Panc1 (cell line): ENCODE measurements at places on chromosomes 7 and 10.

DNA sequence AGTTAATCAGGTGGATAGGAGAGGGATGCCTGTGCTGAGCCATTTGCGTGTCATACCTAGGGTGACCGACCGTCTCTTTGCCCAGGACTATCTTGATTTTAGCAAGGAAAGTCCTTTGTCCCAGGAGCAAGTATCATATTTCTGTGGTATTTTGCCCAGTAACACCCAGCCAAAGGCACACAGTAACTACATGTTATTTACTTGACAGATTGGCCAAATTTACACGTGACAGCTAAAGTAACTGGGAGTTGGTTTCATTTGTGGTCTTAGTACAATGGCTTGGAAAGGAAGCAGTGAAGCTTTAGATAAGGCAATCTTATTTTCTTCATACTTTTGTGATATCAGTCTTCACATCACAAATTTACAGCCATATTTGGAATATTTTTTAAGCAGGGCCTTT is 142.1 kb downstream of the JCAD start:
- no peak for DNase-seq

GRCh38 chr10:11759347-11759746 is 17.2 kb downstream of the ECHDC3 start:
- DNase-seq = no peak

DNA sequence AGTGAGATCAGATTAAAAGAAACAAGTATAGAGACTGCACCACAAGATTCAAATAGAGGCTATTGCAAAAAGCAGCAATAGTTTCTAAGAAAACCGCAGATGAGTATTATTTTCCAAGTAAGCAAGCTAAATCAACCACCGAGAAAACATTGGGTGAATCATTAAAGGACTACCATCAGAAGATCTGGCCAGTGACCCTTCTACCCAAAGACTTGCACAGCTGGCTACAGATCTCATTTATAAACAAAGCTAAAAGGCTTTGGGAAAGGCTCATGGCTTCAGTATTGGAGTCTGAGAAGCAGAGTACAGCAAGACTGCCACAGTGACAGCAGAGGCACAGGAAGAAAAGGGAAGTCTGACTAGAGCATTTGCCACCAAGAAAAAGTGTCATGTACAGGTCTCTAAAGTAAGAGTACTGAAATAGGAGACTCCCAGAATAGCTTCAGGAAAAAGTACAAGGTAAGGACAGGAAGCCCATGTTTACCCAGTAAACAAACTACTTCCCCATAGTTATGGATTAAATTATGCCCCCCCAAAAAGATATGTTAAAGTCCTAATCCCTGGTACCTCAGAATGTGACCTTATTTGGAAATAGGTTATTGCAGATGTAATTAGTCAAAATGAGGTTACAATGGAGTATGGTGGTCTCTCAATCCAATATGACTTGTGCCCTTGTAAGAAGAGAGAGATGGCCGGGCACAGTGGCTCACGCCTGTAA is 19.0 kb downstream of the STEAP1 start:
- no peak for DNase-seq

GRCh38 chr10:44960482-44961229 is 1.1 kb downstream of the RASSF4 start:
- no peak for DNase-seq

GRCh38 chr10:72106154-72106849 is 18.0 kb upstream of the SPOCK2 start:
- no peak for DNase-seq

GRCh38 chr7:2633538-2634266 is 1.9 kb downstream of the TTYH3 start:
- DNase-seq = no peak

GRCh38 chr10:75662715-75663114 is 231.3 kb downstream of the LRMDA start:
- no peak for DNase-seq

DNA sequence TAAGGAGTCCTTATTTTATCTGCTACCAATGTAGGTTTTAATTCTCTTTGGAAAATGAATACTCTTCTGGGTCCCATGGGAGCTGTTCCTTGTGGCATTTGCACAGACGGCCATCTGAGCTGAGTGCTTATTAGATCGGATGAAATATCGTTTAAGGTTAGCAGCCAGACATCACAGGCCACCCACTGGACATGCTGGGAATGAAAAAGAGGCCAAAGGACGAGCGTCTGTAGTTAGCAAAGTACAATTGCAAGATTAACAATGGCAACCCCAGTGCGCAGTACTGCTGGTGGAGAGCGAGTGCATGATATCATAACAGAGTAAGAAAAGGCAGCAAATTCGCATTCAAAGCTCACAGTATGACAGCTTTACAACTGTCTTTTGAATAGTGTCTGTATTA is 28.3 kb upstream of the CREB5 start:
- DNase-seq = no peak

- no peak for DNase-seq
Measured at GRCh38 chr7:68014031-68014736, 1017.6 kb downstream of the TYW1 start.

DNA sequence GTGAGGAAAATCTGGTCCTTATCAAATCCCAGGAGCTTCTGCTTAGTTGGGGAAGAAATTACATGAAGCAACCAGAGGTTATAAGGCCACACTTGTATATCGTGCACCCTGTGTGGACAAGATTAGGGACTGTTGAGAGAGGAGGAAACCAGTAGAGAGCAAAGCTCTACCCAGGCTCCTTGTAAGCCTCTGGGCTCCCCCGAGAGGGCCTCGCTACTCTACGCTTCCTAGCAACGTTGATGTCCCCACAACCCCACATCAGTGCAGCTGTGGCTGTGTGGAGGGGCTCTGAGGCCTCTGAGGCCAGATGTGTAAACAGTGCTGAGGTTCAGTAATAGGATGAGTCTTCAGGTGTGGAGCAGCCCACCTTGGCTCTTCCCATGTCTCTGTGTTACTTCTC is 16.0 kb downstream of the HIF1AN start:
- no peak for DNase-seq

DNA sequence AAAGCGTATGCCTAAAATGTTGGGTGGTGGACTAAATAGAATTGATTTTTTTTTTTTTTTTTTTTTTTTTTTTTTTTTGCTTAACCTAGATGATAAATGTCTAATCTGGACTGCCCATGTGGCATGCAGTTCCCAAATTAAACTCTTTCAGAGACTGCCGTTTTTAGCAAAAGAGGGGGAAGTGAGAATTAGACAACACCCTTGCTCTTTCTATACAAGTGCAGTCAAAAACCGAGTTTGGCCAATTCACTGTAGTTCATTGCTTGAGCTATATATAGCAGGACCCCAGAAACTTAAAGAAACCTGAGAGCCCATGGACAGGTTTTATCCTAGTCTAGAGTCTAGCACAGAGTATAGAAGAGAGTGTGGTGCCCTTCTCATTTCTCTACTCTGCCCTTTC is 141.9 kb downstream of the GRM3 start:
- no peak for DNase-seq

DNA sequence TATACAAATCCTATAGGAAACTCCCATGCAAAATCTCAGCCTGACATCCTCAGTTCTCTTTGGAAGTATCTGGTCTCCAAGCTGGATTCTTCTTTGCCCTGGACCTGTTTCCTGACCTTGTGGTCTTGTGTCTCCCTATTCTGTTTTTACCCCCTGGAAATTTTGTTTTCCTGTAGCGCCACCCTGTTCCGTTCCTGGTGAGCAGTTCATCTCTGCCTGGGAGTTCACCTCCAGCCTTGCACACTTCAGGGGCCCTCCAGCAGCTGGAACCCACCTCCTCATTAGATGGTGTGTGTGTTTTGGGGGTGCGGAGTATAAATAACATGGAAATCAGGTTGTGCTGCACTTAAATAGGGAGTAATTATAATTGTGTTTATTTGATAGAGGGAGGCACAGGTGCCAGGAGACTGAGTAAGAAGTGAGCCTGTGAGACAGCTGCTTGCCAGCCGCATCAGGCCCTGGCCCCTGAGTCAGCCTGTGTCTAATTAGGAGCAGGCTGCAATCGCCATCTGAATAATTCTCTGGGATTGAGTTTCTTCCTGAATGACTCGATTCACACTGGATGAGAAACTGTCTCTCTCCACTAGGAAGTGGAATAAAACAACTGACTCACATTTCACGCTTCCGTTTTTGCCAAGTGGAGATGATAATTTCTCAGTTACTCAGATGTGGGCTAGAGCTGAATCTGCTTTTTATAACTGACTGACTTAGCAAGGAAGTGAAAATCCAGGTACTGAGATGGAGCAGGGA is 69.4 kb upstream of the HECTD2 start:
- peak; percentile 28 for DNase-seq

DNA sequence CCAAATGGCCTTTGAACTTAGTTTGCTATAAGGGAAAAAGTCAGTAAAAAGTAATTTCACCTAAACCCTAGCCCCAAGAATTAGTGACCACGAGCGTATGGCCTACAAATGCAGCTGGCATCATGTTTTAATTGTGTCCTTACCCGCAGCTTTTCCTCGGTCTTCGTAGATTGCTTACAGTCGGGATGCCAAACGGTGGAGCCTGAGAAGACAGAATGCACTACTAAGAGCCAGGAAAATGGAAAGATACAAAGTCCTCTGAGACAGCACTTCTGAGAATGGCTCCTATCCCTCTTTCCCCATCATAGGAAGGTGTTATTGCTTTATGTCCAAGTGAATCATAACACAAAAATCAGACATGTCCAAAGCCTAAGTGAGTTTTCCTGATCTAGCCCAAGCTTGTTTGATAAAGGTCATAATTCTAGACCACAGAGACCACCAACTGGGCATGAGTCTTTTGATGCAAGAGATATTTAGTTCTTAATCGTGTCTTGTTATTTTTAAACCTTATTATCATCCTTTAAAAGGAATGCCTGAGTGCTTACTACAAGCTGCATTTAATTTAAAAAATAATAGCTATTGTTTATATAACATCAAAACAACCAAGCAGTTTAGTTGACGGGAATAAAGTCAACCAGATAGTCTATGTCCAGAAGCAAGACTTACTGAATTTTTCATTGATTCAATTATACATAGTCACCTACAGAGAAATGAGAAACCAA is 83.7 kb upstream of the AFAP1L2 start:
- DNase-seq = no peak

GRCh38 chr10:124740369-124741280 is 3.6 kb downstream of the FAM53B start:
- DNase-seq = no peak

GRCh38 chr7:5607951-5608656 is 173.4 kb downstream of the RNF216 start:
- no peak for DNase-seq

DNA sequence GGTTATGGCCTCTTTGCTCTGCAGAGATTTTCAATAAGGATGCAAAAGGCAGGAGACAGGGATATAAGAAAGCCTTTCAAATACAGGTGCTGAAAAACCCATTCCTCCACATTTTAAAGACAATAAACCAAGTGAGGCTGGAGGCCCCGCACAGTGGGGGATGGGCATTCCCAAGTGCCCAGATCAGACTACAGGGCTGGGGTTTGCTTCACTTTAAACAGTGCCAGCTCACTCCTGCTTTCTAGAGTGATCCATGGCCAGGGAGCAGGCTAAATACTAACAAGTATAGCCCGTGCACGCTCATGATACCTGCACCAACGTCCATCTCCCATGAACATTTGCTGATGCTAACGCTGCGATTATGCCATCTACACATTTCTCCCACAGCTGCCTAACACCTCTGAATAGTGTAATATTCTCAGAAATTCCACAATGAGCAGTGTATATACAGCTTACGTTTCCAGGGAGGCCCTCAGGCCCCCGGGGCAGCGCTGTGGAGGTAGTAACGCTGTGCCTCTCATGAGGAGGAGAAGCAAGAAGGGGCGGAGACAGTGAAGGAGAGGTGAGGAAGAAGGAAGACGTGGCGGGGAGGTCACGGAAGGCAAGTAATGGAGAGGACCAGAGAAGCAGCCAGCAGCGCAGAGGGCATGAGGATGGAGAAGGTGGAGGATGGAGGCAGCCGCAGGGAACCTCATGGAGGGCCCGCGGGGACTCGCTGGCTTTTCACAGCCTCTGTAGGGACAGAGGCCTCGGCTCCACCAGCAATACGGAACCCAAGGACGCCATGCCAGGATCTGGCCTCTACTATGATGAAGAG is 141.7 kb downstream of the USP6NL start:
- no peak for DNase-seq

DNA sequence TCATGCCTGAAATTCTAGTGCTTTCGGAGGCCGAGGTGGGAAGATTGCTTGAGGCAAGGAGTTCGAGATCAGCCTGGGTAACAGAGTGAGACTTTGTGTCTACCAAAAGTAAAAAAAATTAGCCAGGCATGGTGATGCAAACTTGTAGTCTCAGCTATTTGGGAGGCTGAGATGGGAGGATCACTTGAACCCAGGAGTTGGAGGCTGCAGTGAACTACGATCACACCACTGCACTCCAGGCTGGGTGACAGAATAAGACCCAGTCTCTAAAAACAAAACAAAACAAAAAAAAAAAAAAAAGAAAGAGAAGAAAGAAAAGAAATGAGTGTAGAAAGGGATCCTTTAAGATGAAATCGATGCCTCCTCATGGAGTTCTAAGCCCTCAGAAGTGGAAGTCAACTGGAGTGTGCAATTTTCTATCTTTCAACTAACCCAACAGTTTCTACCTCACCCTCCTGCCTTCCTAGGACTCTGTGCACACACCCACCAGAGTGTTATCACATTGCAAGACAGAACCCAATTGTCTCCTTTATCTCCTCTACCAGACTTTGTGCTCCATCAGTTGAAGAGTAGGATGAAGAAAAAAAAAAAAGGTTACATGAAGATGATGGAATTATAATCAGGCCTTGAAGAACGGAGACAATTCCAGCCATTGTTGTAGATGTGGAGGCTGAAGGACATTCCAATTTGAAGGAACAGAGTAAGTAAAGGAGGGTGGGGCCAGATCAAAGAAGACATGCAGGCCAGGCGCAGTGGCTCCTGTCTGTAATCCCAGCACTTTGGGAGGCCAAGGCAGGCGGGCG is 26.9 kb downstream of the NYAP1 start:
- DNase-seq = no peak

DNA sequence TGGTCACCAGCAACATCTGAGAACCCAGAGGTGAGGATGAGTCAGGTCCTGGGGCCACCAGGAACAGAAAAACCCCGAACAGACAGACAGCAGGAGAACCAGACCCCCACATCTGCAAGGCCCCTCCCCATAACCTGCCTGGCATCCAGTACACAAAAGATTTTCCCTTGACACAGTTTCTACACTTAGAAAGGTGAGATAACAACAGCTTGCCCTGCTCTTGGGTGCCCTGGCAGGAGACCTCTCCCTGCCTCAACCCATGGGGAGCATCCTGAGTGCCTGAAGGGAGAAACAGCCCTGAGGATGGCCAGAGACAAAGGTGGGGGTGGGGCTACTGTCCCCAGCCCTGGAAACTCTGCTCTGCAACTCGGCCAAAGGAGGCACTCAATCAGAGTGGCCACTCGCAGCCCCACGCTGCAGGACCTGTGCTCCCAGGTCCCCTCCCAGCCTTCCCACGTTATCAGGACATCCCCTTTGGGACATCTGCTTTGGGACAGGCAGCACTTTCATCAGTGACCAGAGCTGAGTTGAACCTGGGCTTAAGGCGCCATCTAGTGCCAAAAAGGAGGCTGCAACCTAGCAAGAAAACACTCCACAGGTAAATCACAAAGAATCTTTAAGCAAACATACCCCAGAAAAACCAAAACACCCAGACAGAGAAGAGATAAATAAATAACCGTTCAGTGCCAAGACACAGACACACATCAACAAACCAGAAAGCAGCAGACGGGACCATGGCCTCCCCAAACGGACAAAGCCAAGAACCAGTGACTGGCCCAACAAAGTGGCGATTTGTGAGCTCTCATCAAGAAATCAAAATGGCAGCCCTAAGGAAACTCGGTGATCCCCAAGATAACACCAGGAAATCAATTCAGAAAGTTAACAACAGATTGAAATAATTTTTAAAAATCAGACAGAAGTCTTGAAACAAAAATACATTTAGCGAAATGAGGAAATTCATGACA is 233.7 kb downstream of the PTPRN2 start:
- DNase-seq = peak; percentile 38

- no peak for DNase-seq
Measured at GRCh38 chr7:142749218-142749993, at the start of gene PRSS1. Gene PRSS1, plus strand, starts transcription at chr7:142749472. Its CDS starts 13 bp downstream, at chr7:142749485.
